ENCODE measurements at places on chromosomes 7 and 10.

DNA sequence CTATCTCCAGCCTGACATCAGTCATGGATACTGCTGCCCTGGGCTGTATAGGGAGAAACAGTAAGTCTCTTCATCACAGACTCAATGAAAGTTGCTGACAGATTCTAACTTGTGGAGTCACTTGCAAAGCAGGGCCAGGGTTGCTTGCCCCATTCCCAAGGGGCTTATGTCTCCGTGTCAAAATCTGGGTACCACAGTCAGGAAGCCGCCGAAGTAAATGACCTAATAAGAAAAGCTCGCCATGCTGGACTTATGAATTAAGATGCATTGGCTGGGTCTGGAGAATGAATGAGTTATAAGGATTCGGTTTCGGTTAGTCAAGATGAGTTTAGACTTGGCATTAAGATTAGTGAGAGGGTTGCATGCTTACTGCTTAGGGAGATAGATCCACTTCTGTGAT, 10.8 kb upstream of the OR6V1 start:
- DNase-seq, result no peak

DNA sequence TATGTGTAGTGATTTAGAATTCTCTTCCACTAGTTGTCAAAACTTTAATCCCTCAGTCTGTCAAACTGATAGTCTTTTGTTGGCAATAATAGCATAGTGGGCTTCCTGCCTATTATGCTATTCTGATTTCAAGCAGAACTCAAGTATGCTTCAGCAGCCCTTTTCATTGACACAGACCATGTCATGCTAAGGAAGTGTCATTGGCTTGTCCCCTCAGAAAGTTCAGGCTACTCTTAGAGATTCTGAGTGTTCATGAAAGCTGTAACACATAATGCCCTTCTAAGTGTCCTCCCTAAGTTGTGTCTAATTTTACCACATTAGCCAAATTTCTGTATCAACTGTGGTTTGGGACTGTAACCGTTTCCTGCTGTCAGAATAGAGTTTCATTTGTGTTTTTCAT, 198.7 kb downstream of the THSD7A start:
- no peak for DNase-seq

DNA sequence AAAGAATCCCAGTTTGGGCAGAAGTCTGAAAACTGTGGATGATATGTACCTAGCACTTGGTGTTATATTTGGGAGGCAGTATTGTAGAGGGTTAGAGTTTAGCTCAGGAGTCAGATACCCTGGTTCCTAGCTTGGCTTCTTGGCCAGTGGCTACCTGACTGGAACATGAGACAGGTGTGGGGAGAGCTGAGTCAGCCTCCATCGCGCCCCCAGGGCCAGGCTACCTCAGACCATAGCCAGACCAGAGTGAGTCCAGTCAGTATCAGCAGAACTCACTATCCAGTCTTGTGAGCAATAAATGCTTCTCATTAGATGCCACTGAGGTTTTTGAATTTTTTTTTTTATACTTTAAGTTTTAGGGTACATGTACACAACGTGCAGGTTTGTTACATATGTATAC, 26.0 kb downstream of the CYP3A5 start:
- DNase-seq, result no peak

GRCh38 chr10:37826806-37827205, 30.6 kb downstream of the ZNF248 start:
- no peak for DNase-seq

- no peak for DNase-seq
Observed at GRCh38 chr10:104445359-104445758, 91.7 kb downstream of the CFAP58 start.

GRCh38 chr7:139703487-139704307, 74.1 kb downstream of the HIPK2 start:
- DNase-seq, result no peak

- no peak for DNase-seq
Observed at GRCh38 chr10:122659126-122659525, 40.5 kb downstream of the C10orf120 start.

DNA sequence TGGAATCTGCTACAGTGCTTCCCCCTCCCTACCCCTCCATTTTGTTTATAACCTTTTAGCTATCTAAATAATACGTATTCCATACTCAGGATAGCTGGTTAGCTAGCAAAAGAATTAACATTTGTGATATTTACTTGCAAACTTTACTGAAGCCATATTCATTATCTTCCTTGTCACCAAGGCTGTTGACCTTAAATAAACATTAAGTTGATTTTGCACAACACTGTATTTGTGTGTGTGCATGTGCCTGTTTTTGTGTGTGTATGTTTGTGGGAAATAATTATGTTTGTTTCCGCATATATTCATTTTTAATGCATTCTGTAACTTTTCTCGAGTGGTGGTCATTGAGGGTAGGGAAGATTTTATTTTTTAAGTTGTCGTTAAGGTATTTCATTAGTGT, 15.9 kb downstream of the TMEM60 start:
- DNase-seq, result no peak

- DNase-seq, result no peak
Observed at GRCh38 chr7:151900591-151900985, 23.7 kb upstream of the PRKAG2 start.

DNA sequence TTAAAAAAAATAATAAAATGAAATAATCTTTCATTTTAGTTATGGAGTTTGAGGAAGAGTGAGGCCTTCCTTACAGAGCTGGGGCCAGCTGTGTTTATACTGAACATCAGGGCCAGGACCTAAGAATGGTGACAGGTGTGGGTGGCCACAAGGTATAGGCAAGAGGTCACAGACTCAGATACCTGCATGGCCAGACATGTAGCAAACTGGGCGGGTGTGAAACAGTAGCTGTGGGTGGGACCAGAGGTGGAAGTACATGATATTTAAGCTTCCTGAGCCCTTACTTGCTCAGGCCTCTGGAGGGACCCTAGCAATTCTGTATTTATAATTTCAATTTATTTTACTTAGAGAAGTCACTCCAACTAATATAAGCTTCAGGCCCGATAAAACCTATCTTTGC, 27.7 kb upstream of the CAMK1D start:
- no peak for DNase-seq
